Stromal cell of bone marrow (primary cell): ENCODE measurements at places on chromosomes 3 and 15.

DNA sequence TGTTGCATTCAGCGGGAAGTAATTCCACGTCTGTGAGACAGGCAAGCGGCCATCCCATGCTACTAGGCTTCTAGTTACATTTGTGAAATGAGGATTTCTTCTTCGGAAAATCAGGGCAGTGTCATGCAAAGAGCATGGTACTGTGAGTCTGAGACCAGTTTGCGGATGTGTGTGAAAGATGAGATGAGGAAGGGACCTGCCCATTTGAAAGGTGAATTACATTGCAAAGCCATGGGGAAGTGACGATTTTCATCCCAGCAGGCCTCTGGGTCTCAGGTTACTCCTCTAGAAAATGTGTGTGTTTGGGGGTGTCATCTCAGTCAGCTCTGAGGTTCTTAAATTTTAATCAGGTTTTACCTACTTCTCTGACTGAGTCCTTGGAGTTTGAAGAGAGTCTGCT, 16.1 kb downstream of the TLE3 start:
- no peak for DNase-seq

DNA sequence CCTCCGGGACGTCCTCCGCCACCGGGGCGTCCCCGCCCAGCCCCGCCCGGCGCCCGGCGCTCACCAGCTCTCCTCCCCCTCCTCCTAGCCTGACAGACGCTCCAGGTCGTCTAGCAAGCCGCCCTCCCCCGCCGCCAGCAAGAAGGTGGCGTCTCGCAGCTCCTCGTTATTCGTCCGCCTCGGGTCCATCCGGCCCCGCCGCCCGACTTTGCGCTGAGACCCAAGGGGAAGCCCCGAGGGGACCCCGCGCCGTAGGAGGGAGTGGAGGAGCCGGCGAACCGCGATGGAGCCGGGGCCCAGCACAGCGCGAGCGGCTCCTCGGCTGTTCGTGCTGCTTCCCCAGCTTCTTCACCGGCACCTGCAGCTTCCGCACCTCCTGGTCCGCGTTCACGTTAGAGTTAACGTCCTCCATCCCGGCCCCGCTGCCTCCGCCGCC, 26.3 kb upstream of the MTHFS start:
- peak; percentile 8 for DNase-seq

DNA sequence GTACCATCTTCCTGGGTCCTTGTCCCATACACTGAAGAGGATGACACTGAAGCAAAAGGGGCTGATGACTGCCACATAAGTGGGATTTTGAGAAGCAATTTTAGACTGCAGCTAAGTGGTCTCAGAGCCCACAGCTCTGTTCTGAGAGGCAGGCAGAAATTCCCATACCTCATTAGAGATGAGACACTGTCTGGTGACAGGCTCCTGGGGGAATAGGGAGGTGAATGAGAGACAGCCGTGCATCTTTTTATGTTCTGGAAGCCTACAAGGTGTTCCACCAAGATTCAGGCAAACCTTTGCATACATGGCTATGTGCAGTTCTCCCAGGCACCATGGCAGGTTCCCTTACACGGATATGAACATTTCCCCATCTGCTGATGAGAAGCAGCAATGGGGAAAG, 47.2 kb downstream of the LIMD1 start:
- no peak for DNase-seq

DNA sequence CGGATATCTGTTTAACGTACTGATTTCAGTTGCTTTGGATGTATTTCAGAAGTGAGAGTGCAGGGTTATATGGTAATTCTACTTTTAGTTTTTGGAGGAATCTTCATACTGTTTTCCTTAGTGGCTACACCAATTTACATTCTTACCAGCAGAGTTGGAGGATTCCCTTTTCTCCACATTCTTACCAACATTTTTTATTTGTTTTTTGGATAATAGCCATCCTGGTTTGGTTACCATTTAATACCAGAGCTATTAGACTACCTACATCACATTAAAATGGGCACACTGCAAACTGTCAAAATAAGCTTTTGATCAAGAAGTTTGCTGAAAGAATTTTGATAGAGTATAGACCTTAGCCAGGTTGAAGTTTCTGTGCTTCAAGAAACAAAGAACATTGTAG, 217.2 kb upstream of the CFAP20DC start:
- DNase-seq: no peak

GRCh38 chr15:40723919-40724318, 28.9 kb downstream of the RAD51 start:
- DNase-seq: no peak

DNA sequence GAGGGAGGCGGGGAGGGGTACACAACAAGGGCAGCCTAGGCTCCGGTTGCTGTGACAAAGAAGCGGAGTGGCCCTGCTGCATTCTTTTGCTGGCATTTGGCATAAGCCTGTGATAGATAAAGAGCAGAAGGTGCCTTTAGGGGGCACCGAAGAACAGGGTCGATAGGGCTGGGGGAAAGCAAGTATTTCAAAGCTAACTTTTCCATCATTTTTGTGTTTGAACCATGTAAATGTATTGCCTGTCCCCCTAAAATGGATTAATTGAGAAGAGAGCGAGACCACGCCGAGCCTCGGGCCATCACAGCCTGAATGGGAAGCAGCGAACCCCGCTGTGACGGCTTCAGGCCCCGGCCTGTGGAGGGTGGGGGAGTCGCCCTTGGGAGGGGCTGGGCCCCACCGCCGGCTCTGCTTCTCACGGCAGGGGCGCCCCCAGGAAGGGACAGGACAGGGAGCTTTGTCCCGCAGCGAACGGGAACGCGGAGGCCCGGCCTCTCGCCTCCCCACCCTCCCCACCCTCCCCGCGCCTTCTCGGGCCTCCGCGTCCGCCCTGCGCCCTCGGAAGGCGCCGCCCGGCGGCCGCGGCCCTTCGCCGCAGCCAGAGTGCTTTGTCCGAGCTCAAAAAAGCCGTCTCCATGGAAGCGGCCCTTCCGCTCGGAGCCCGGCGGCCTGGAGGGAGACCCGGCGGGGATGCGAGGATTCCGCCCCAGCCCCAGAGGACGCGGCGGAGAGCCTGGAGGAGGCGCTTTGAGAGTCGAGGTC, 32.4 kb upstream of the ALDH1L1 start:
- DNase-seq: no peak

DNA sequence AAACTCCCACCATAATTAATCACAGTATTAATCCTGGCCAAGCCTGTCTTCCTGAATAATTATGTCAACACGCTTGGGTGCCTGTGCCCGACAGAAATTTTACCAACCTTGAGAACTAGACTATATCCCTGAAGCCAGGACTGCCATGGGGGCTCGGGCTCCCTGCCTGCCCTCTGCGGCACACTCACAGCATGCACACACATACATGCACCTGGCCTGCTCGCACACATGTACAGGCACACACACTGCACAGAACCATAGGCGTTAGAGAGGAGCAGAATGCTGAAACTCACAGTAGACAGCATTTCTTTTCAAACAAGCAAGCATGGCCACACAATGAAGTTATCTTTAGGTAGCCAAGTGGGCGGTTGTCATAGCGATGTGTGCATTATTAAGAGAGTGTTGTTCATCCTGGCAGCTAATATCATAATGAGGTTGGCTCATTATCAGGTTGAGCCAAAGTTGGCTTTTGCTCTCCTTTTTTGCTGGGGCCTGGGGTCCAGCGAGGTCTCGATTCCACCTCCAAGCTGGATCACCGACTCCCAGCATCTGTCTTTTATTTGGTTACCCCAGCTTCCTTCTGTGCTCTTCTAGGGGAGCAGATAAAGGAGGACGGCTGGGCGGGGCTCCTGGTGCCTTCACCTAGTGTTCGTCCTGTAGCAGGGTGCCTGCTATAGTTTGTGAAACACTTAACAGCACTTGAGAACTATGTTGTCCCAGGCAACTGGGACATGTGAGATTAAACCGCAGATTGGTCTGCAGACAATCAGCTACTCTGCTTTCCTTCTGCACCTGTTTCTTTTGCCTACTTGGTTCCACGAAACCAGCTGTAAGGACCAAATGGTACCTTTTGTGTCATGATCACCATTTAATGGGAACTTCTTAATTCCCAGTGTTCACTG, 91.4 kb downstream of the ZNF621 start:
- no peak for DNase-seq

DNA sequence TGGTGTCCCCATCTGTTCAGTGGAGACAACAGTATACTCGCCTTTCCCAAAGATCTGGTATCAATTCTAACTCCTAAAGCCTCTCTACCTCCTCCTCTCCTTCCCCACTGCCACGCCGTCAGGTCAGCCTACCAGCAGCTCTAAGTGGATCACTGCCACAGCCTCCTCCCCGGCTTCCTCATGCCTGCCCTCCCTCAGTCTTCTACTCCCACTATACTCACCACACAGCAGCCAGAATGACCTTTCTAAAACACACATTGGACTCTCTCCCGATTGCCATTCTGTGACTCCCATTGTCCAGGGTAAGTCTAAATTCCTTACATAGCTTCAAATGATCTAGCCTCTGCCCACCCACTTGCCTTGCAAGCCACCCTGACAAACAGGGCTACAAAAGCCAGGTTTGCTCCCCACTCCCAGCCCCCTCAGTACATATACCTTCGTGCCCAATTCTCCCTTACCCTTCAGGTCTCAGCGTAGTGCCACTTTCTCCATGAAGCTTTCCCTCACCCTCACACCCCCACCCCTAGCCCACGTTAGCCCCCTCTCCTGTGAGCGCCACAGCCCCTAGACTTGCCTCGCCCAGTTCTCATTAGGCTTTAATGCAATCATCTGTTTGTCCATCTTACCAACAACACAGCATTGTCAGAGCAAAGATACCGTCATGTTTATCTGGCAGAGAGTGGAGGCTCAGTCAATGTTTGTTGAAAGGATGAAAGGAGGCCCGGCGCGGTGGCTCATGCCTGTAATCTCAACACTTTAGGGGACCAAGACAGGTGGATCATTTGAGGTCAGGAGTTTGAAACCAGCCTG, 9.5 kb upstream of the SEMA7A start:
- no peak for DNase-seq

GRCh38 chr15:81950841-81951414, 94.9 kb downstream of the MEX3B start:
- no peak for DNase-seq

DNA sequence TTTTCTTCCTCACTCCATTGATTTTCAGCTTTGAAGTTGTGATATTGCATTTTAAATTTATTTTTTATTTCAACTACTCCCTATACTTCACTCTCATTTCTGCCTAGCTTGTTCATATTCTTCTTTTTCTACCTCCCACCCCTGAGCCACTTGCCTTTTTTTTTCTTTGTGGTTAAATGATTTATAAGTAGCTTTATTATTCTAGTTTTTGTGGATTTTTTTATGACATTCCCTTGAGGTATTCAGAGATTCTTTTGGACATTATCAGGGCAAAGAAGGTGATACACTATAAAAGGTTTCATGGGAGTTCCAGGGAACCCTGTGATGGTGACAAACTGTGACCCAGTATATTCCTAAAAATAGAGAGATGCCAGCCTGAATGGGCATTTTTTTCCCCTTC, 3.3 kb downstream of the C15orf61 start:
- no peak for DNase-seq

GRCh38 chr3:33636125-33636850, 81.8 kb downstream of the CLASP2 start:
- DNase-seq: peak; percentile 45

DNA sequence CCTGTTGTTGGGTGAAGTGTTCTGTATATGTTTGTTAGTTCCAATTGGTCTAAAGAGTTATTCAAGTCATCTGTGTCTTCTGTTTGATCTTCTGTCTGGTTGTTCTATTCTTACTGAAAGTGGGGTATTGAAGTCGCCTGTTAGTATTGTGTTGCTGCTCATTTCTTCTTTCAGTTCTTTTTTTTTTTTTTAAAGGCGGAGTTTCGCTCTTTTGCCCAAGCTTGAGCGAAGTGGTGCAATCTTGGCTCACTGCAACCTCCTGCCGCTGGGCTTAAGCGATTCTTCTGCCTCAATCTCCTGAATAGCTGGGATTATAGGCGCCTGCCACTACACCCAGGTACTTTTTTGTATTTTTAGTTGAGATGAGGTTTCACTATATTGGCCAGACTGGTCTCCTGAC, 23.5 kb downstream of the PFN2 start:
- no peak for DNase-seq

DNA sequence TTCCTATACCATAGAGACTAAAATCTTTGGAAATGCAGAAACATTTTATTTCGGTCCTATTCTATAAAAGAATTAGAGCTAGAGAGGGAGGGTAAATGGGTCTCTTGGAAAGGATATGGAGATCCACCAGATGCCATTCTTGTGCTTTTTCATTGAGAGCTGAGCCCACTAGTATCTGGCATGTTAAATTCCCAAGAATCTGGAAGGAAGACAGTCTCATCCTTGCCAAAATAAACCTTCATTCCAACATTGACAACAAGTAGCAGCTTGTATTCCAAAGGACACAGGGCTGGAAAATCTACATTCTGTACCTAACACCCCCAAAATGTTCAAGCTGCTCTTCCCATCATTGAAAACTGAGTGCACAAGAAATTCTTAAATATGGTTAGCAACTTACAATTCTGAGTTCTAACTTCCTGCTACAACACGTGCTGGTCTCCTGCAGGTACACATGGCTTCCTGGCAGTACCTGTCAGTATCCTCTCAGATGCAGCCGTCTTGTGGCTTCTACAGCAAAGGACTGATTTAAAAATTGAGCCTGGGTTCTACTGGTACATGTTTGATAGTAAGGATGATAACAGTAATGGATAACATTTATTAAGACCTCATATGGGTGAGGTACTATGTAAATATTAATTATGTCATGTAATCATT, 348.1 kb downstream of the SV2B start:
- DNase-seq: no peak

DNA sequence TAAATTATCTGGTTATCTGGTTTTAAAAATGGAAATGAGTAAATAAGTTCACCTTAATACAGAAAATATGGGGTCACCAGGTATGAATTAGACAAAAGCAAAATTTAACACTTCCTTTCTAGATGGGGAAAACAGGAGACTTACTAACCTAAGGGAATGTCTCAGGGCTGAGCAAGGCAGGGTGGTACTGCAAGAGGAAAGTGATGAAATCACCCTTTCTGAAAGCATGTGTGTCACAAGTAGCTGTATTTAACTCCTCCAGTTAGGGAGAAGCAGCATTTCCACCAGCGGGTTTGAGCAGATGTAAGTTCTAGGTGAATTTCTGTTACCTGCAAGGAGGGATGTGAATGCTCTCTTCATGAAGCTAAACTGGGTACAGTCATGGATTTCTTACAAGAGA, 629.1 kb downstream of the MECOM start:
- peak; percentile 29 for DNase-seq

GRCh38 chr15:83930392-83931212, 276.7 kb downstream of the ADAMTSL3 start:
- no peak for DNase-seq

- DNase-seq: no peak
These were observed 86.4 kb downstream of the LPP start for GRCh38 chr3:188240189-188240981.

- no peak for DNase-seq
These were observed 324.0 kb upstream of the TBL1XR1 start for GRCh38 chr3:177521305-177521704.

- DNase-seq: no peak
These were observed 235.0 kb downstream of the ADAMTS17 start for GRCh38 chr15:100106732-100107131.

GRCh38 chr3:187942658-187943241, 197.5 kb upstream of the BCL6 start:
- DNase-seq: no peak

GRCh38 chr3:112653209-112653871, 12.4 kb upstream of the CCDC80 start:
- peak; percentile 92 for DNase-seq
